Stimulated activated CD8-positive, alpha-beta memory T cell treated with anti-CD3 and anti-CD28 coated beads, Interleukin-4, amount 100 ng/mL, for 48 hours (primary cell): ENCODE measurements at places on chromosomes 16 and 17.

DNA sequence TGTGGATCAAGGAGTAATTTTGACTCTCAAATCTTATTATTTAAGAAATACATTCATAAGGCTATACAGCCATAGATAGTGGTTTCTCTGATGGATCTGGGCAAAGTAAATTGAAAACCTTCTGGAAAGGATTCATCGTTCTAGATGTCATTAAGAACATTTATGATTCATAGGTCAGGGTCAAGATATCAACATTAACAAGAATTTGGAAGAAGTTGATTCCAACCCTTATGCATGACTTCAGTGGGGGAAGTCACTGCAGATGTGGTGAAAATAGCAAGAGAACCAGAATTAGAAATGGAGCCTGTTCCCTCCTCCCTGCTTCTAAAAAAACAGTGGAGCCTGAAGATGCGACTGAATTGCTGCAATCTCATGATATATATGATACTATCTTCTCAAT lies 36.6 kb upstream of the HNF1B start:
- DNase-seq, result no peak

DNA sequence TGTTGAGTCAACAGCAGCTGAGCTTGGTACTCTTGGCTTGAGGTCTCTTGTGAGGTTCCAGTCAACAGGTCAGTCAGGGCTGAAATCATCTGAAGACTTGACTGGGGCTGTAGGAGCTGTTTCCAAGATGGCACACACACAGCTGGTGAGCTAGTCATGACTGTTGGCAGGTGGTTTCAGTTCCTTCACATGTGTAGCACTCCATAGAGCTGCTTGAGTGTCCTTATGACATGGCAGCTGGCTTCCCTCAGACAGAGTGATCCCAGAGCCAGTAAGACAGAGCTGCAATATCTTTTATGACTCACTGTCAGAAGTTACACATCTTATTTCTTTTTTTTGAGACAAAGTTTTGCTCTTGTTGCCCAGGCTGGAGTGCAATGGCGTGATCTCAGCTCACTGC lies 19.5 kb upstream of the GAS7 start:
- DNase-seq, result no peak

- no peak for DNase-seq
These were observed 32.7 kb downstream of the ITGB3 start for GRCh38 chr17:47286198-47286914.

GRCh38 chr16:3115003-3115402 lies 2.6 kb downstream of the ZNF205 start:
- DNase-seq, result no peak

DNA sequence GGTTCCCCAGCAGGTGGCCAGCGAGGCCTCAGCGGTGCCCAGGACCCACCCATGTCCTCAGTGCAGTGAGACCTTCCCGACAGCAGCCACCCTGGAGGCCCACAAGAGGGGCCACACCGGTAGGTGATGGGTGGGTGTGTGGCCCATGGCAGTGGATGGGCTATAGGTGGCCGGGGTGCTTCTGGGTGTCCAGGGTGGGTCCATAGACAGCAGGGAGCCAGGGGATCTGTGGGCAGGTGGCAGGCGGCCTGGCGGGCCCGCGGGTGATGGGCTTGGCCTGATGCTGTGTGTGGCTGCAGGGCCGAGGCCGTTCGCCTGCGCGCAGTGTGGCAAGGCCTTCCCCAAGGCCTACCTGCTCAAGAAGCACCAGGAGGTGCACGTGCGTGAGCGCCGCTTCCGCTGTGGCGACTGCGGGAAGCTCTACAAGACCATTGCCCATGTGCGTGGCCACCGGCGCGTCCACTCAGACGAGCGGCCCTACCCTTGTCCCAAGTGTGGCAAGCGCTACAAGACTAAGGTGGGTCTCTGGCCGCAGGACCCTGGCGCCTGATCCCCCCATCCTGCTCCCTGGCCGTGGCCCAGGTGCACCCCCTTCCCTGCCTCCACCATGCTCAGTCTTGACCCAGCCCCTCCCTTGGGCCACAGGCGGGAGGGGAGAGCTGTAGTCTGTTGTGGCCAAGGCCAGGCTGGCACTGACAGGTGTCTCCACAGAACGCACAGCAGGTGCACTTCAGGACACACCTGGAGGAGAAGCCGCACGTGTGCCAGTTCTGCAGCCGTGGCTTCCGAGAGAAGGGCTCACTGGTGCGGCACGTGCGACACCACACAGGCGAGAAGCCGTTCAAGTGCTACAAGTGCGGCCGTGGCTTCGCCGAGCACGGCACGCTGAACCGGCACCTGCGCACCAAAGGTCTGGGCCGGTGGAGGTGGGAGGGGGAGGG lies 2.1 kb upstream of the DNASE1L2 start:
- no peak for DNase-seq

DNA sequence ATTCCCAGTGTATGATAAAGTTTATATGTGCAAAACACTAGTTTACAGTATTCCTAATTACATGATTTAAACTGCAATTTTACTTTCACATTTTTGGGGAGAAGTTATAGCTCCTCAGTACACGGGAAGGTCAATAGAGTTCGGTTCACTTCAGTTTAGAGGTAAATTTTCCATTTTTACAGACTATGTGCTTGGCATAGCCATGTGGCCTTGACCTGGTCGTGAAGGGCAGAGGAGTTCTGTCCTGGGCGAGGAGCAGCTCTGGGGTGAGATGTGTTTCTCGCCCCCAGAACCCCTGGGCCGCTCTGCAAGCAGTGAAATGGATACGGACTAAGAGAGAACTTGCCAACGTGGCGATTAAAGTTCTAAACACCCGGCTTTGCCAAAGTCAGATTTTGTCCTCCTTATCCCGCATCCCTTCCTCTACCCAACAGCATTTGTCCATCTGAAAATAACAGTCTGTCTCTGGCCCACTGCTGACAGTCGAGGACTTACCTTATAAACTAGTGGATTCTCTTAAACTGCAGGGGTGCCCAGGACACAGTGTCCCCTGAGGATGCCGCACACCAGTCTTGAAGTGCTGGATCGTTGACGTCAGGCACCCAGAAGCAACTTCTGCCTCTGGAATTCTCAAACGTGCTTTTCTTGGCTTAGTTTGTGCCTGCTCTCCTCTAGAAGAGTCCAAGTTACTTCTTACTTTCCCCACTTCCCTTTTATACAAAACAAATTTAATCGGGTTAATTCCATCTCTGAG lies 1.5 kb upstream of the SIAH1 start:
- no peak for DNase-seq

DNA sequence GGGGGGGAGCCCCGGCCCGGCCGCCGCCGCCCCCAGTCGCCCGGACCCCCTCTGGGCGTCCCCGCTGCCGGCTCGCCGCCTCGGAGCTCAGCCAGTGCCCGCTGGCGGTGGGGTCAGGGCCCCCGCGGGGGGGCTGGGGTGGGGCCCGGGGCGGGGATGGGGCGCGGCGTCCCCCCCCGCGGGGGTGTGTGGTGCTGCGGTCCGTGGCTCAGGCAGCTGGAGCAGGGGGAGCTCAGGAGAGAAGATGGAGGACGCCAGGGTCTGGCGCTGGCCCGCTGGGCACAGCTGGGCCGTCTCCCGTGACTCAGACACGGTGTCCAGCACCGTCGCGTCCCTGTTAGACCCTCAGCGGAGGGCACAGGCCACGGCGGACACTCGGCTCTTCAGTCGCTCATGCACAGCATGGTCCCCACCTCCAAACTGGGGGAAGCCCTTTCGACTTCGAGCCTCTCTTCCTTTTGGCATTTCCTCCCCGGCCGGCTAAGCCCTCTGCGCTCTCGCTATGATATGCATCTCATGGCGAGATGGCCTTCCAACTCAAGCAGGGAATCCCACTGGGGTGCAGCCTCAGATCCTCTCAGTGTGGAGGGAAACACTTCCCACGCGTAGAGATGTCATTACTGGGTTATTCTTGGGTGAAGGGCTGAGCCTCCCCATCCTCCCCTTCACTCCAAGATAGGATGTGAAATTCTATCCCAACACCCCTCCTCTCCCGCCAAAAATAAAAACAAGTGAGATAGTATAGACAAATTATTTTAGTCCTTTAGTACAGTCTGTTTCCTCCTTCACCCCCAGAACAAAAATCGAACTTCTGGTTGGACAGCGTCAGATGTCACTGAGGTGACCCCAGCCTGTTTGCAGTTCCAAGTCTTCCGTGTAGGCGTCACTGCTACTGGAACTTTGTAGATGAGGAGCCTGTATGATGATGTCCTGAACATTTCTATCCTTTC lies 522 bp upstream of the VEZF1 start:
- peak; percentile 75 for DNase-seq

DNA sequence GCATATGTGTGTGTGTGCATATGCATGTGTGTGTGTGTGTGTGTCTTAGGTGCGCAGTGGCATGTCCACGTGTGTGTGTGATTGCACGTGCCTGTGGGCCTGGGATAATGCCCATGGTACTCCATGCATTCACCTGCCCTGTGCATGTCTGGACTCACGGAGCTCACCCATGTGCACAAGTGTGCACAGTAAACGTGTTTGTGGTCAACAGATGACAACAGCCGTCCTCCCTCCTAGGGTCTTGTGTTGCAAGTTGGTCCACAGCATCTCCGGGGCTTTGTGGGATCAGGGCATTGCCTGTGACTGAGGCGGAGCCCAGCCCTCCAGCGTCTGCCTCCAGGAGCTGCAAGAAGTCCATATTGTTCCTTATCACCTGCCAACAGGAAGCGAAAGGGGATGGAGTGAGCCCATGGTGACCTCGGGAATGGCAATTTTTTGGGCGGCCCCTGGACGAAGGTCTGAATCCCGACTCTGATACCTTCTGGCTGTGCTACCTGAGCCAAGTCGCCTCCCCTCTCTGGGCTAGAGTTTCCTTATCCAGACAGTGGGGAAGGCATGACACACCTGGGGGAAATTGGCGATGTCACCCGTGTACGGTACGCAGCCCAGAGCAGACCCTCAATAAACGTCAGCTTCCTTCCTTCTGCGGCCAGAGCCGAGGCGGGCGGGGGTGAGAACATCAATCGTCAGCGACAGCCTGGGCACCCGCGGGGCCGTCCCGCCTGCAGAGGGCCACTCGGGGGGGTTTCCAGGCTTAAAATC lies 47.6 kb downstream of the IL21R start:
- DNase-seq, result peak; percentile 87

- DNase-seq, result no peak
These were observed 108.5 kb downstream of the NLK start for GRCh38 chr17:28151001-28151400.

- DNase-seq, result no peak
These were observed 96.6 kb downstream of the MRM1 start for GRCh38 chr17:36697903-36698530.

GRCh38 chr17:19020016-19020415 lies 15.5 kb upstream of the FAM83G start:
- DNase-seq, result no peak

- no peak for DNase-seq
These were observed 10.5 kb downstream of the MAPT start for GRCh38 chr17:45904866-45905265.

- no peak for DNase-seq
These were observed 40.4 kb downstream of the TMEM11 start for GRCh38 chr17:21173543-21173942.

- DNase-seq, result no peak
These were observed 11.7 kb downstream of the TMEM238L start for GRCh38 chr17:10792151-10792550.

GRCh38 chr16:22664561-22664997 lies 149.4 kb upstream of the HS3ST2 start:
- no peak for DNase-seq

DNA sequence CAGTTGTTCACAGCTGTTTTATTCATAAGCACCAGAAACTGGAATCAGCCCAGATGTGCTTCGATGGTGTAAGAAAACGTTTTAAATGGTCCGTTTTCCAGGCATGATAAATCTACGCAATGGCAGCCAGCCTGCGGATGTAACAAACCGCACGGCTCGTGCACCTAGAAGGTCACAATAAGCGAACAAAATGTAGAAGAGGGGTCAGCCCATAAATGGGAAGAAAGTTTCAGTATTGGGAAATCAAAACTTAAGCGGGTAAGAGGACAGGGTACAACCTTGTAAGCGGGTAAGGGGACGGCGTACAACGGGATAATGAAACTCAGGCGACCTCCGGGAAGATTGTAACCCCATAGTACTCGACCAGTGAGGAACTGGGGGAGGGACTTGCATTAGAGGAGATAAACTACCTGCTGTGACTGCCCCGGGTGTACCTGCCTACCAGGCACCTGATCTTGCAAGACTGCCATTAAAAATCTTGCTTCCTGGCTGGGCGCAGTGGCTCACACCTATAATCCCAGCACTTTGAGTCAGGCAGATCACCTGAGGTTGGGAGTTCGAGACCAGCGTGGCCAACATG lies 66.6 kb downstream of the ANKRD11 start:
- DNase-seq, result no peak

DNA sequence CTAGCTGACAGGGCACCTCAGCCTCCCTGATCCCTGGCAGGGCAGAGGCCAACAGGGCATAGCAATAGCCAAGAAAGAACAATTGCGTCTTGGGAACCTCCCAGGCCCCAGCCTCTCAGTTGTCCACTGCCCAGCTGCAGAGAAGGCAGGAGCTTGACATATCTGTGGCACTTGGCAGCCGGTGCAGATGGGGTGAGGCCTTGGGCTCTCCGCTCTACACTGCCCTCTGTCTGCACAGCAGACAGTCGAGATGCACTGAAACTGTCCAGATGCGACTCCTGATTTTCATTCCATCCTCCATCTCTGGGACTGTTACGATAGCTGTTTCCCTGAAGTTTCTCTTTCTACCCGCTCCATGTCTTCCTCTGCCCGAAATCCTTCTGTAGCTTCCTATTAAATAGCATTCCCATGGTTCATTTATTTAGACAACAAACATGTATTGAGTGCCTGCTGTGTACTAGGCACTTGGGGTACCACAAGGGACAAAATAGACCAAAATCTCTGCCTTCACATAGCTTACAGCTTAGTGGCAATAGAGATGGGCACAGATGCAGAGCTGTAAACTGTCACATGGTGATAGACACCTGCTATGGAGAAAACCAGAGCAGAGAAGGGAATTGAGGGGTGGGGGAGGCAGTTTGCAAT lies 3.3 kb downstream of the POLR3E start:
- DNase-seq, result peak; percentile 61
